ENCODE measurements at places on chromosomes 5 and 9.

DNA sequence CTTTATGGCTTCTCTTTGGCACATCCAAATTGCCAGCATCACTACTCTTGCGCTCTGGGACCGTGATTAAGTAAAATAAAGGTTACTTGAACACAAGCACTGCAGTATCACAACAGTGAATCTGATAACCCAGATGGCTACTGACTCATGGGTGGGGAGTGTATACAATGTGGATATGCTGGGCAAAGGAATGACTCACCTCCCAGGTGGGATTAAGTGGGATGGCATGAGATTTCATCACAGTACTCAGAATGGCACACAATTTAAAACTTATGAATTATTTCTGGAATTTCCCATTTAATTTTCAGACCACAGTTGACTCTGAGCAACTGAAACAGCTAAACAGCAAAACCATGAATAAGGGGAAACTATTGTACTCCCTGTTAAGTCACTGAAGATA lies 4.3 kb downstream of the GFM2 start:
- DNase-seq: no peak

- DNase-seq: no peak
Measured at GRCh38 chr5:54324651-54325271, 14.4 kb upstream of the ARL15 start.

GRCh38 chr5:43039471-43040286 lies 440 bp downstream of the ANXA2R start:
- DNase-seq: no peak

GRCh38 chr5:108634617-108635288 lies 112.9 kb upstream of the FER start:
- DNase-seq: no peak

- no peak for DNase-seq
Measured at GRCh38 chr9:37062336-37062735, 28.3 kb upstream of the PAX5 start.

DNA sequence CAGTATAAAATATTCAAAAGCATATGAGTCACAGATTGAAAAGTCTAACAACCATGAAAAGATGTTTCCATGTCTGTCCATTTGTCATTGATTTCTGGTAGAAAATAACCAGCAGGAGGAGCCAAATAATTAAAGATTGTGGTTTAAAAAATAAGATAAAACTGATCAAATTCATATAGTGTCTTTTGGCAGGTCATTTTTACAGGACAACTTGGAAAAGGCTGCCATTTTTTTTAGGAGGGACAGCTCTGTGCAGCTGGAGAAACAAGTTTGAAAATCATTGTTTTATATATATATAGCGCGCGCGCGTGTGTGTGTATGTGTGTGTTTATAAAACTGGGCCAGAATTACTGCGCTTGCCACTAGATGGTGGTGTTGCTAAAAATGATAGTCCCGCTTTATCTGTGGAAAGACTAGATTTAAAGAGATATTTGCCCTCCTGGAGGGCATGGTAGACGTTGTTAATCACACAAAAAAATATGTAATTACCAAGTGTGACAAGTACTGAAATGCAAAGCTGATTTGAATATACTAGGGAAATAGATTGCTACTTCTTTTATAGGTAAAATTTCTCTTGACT lies 1.3 kb upstream of the TRMO start:
- DNase-seq: no peak

DNA sequence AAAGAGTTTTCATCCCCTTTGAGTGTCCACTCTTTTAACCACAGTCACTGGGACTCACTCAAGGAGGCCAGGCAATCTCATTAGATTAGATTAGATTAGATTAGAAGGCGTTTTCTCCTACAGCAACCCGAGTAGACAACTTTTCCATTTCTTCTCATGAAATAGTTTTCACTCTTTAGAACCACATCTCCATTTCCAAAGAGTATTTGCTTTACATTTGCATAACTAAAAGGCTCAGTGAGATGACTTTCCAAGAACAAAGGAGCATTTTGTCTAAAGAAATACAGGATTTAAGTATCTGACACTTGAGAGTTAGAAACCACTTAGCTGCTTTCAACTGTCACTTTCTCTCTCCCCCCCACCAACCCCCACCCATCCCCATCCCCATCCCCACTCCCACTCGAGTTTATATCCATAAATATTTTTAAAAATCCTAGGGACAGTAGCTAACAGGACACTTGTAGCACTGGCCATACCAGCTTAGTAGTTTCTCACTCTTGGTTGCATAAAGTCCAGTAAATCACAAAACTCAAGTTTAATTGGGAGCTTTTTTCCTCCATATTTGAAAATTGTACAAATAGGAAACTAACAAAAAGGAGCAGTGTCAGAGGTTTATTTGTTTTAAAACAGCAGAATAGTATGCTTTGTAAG lies 2202.9 kb upstream of the WWC1 start:
- DNase-seq: no peak

DNA sequence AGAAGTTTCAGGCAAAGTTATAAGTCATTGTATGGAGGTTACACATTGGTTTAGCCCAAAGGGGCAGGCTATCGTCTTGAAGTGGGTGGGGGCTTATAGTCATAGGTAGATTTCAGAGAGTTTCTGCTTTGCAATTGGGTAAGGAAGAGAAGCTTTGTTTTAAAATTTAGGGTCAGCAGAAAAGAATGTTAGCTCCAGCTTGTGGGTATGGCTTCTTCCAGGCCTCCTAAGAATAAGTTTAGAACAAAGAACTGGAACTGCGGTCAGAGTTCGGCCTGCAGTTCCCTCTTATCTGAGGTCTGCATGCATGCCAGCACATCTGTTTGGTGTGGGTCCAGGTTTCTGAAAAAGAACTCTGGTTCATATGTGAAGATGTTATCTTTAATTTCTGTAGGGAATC lies 96.1 kb downstream of the CYFIP2 start:
- DNase-seq: no peak

GRCh38 chr9:137426018-137426681 lies 3.0 kb downstream of the NOXA1 start:
- no peak for DNase-seq

DNA sequence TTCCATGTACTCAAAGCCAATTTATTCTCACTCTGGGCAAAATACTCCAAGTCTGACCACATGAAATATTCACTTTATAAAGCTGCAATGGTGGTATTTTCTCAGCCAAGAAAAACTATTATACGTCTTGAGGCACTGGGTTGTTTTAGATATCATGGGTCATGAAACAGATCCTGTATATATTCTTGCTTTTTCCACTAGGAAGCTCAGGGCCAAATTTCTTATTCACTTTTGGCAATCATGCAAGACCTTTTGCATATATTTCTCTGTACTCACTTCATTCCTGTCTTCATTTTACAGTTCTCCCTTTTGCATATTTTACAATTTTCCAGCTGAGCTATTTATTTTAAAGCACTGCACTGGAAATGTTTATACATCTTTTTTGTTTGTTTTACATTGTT lies 49.8 kb downstream of the GABBR2 start:
- no peak for DNase-seq

GRCh38 chr5:5882706-5883105 lies 460.2 kb downstream of the ICE1 start:
- DNase-seq: no peak

- DNase-seq: no peak
Measured at GRCh38 chr9:4344946-4345345, 45.1 kb upstream of the GLIS3 start.

GRCh38 chr9:90846770-90847419 lies 45.3 kb downstream of the SYK start:
- no peak for DNase-seq

DNA sequence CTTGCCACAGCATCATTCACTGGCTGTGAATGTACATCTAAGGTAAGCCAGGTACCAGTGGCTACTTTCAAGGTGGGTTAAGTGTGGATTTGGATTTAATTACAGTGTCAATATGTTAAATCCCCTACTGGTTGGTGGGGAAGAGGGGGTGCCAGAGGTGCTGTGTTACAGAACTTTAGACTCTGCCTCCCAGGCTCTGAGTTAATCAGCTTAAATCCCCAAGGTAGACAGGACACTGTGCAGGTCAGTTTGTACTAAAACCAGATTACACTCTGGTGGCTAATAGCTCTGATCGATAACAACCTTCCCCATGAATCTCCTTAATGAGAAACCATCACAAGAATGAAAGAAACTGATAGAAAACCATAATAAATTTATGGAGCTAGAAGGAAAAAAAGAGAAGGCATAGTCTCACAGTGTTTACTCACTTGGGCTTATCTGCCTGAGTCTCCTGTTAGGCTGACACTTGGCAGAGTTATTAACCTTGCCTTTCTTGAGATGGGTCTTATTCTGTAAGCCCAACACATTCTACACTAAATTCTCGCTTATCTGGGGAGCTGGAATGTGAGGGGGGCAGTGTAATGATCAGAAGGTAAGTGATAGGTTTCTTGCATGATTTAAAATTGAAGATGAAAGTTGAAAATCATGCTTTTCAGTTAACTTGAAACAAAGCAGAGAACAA lies 106.8 kb downstream of the LMNB1 start:
- DNase-seq: no peak

DNA sequence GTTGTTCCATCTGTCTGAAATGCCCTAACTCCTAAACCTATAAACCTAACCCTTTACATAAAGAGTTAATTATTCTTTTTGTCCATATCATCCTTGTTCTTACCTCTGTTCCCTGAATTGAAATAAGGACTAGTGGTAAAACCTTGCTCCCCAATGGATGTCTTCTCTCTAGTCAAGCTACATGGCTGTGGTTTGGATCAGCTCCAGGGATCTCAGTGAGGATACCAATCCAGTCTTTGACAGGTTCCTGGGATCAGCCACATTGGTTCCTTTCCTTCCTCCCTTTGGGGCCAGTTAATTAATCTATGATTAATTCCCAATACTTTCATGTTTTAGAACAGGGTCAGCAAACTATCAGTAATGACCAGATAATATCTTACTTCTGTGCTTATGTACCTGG lies 151.6 kb downstream of the SIL1 start:
- DNase-seq: no peak

- no peak for DNase-seq
Measured at GRCh38 chr5:76106149-76106548, 23.0 kb downstream of the SV2C start.

DNA sequence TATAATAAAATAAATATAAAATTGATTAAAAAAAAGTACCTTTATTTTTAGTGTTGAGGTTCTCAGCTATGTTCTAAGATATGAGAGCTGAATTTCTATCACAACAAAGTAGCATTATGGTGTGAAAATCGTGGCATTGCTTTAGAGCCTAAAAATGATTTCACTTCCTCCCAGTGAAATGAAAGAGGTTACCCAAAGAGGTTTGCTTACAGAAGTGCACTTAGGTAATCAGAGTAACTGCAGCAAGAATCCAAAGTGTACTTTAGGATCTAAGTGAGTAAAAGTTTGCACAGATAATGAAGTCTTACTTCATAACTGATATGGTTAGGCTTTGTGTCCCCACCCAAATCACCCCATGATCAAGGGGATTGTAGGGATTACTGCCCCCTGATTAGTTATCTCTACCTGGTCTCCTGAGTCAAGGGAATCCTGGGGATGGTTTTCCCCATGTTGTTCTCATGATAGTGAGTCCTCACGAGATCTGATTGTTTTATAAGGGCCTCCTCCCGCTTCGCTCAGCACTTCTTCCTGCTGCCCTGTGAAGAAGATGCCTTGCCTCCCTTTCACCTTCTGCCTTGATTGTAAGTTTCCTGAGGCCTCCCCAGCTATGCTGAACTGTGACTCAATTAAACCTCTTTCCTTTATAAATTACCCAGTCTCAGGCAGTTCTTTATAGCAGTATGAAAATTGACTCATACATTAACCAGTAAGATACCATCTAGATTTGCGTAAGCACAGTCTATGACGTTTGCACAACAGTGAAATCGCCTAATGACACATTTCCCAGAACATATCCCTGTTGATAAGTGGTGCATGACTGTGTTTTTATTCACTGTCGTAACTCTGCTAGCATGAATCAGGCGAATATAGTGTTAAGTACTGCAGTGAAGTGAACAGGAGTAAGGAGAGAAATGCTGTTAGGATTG lies 40.3 kb upstream of the LRRC70 start:
- no peak for DNase-seq

- DNase-seq: no peak
Measured at GRCh38 chr9:118170032-118170955, 466.1 kb downstream of the TLR4 start.

GRCh38 chr9:135100241-135100681 lies 12.8 kb downstream of the OLFM1 start:
- DNase-seq: no peak

DNA sequence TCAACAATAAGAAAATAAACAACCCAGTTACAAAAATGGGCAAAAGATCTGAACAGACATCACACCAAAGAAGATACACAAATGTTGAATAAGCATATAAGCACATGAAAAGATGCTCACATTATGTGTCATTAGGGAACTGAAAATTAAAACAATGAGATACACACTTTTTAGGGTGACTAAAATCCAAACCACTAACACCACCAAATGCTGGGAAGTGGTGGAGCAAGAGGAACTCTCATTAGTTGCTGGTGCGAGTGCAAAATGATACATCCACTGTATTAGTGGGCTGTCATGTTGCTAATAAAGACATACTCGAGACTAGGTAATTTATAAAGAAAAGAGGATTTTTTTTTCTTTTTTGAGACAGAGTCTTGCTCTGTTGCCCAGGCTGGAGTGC lies 329.1 kb downstream of the TMEM38B start:
- no peak for DNase-seq

- no peak for DNase-seq
Measured at GRCh38 chr5:173891308-173892116, 3.4 kb downstream of the CPEB4 start.

DNA sequence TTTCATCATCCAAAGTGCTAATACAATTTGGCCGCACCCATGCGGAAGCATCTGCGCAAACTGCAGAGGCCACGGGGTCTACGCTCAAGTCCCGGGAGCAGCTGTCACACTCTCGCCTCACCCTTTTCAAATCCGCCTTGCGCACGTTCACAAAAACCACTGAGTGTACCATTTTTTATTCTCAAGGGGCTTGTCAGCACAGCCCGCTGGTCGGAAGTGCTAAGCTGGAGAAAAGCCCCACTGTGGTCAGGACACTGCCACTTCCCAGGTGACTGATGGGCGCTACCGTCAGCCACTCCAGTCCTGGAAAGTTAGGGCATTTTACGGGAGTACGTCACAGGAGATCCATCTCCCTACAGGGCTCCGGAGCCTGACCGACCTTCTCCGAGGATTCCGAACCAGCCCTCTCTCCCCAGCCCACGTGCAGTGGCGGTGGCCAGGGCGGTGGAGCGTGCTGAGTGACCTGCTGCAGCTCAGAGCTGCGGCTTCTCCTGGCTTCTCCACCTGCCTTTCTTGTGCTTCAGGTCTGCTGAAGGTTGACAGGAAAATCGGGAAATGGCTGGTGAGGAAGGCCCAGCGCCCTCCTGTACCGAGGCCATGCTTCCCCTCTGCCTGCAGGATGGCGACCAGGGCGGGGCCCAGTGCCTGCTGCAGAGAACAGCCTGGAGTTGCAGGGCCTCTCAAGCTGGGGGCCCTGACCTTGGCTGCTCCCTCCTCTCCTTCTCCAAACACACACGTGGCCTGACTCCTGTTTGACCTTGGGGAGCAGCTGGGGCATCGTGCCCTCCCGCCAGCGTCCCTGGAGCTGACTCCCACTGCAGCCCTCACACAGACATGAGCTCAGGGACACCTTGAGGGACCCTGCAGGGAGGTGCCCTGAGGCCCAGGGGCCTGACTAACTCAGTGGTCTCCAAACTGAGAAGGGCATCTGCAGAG lies 14.3 kb downstream of the RASGEF1C start:
- no peak for DNase-seq

GRCh38 chr5:175032013-175032412 lies 307.6 kb downstream of the MSX2 start:
- DNase-seq: no peak

GRCh38 chr9:110093417-110093816 lies 114.5 kb downstream of the C9orf152 start:
- DNase-seq: no peak
